ENCODE measurements at places on chromosomes 6 and 20.

DNA sequence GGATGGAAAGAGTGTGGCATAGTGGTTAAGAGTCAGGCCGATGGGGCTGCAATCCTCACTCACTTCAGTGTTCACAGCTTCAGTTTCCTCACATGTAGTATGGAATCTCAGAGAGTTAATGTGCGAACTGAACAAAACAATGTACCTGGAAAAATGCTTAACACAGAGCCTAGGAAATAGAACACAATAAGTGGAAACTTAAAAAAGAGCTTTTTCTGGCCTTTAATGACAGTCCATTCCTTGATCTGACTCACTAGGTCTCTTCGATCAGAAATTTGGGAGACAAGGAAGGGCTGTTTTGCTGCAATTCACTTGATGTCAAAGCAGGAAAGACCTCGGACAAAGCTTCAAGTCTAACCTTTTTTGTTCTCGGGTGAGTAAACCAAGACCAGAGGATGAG is 56.1 kb downstream of the KCNB1 start:
- DNase-seq: no peak

- no peak for DNase-seq
These were observed 129.2 kb upstream of the ECI2 start for GRCh38 chr6:4264601-4265000.

DNA sequence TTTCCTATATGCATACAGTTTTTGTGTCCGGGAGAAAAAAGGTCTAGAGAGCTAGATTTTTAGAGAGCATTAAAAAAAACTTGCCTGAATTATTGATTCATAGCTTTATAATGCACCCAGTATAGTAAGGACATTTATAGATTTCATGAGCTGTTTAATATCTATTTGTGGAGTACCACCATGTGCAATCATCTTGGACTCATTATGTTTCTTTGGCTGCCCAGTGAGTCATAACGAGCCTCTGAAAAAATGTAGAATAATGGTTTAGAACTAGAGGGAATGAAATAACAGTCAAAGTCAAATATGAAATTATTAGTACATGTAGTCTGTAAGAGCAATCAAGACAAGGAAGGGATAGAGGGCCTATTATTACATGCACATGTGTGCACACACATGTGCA is 350.0 kb downstream of the CD83 start:
- no peak for DNase-seq

DNA sequence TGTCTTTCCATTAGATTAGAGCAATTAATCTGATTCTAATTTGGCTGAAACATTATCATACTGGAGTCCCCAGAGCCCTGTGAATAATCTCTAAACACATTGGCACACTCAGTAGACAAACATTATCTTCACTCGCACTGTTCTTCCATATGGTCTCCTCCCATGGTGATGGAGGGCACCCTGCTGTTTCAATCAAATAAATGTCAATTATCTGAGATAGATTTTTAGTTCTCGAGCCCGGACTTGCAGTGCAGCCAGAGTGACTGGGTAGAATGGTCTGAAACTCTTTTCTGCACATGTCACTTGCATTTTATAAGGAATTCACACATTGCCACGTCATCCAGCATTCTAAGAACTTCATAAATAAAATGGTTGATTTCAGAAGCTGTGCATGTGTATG is 90.6 kb upstream of the MAP3K7 start:
- no peak for DNase-seq

DNA sequence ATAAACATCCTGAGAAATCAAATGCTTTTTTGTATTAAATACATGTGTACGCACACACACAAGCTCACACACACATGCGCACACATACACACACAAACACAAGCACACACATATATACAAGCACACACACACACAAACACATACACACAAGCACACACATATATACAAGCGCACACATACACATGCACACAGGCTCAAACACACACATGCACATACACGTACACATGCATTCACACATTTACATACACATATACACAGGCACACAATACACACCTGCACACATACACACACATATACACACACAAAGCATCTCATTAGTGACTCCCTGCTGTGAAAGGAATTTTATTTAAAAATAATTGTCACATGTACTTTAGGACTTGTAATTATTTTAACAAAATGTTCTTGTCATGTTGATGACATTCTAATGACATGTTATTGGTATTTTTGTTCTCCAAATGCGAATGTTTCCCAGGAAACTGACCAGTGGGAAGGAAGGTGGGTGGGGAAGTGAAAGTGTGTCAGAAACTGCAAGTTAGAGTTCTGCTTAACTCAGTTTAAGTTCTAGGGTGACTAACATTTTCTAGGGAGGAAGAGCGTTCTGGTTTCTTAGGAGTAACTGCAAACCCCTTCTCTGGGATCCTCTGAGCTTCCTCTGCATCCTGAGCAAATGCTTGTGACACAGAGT is 113.9 kb upstream of the ZNF217 start:
- no peak for DNase-seq

DNA sequence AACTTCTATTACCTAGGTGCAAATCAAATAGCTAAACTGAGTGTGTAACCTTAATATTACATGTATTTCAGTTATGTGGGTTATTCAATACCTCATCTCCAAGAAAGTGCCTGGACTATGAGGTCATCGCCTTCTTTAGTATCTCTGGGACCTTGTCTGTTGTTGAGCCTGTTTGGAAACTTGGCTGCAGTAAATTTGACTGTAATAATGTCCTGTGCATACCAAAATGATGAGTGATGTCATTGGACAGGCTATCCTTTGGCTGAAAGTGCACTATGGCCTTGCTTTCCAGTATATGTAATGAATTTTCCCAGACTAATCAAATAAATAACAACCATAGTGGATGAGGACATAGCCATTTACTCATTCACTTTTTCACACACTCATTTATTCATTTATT is 455.1 kb downstream of the ADGRB3 start:
- DNase-seq: no peak

GRCh38 chr6:91447530-91448254 is 860.8 kb upstream of the MAP3K7 start:
- no peak for DNase-seq

All from NCI-H2227 treated with DMSO at 0.1 percent for 48 hours (cell line).